ENCODE measurements at places on chromosomes 5 and 9.

- DNase-seq: no peak
These were observed 7.0 kb downstream of the DENND1A start for GRCh38 chr9:123922911-123923310.

DNA sequence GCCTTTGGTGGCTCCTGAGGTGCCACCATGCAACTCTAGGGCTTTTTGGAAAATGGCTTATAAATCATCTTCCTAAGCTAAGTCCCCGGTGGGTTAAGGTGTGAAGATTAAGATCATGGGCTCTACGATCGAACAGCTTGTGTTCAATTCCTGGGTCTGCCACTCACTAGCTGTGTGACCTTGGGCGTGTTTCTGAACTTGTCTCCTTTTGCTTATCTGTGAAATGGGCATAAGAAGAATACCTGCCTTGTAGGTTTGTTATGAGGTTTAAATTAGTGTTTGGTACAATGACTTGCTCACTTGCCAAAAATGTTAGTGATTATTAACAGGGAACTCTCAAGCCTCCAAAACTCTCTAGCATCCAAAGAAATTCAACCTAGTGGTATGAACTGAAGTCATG lies 119.2 kb upstream of the PITX1 start:
- no peak for DNase-seq

- DNase-seq: no peak
These were observed 175.2 kb upstream of the NREP start for GRCh38 chr5:111932199-111932598.

- DNase-seq: no peak
These were observed 77.6 kb downstream of the SMIM15 start for GRCh38 chr5:61084658-61085057.

DNA sequence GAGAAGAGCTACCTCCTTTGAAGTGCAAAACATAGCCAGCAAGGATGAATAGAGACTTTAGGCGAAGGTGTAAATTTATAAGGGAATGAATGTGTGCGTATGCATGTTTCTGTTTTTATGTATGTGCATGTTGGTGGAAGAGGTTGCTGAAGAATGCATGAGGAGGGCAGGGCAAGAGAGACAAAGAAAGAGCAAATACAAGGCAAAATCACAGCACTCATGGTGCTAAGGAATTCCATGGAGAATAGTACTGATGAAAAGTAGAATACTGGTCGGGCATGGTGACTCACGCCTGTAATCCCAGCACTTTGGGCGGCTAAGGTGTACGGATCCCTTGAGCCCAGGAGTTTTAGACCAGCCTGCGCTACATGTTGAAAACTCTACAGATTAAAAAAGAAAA lies 762.1 kb upstream of the PTPRD start:
- DNase-seq: no peak

- DNase-seq: no peak
These were observed 141.8 kb downstream of the C9orf50 start for GRCh38 chr9:129478961-129479630.

GRCh38 chr9:136839229-136840139 lies 2.8 kb upstream of the AJM1 start:
- no peak for DNase-seq

DNA sequence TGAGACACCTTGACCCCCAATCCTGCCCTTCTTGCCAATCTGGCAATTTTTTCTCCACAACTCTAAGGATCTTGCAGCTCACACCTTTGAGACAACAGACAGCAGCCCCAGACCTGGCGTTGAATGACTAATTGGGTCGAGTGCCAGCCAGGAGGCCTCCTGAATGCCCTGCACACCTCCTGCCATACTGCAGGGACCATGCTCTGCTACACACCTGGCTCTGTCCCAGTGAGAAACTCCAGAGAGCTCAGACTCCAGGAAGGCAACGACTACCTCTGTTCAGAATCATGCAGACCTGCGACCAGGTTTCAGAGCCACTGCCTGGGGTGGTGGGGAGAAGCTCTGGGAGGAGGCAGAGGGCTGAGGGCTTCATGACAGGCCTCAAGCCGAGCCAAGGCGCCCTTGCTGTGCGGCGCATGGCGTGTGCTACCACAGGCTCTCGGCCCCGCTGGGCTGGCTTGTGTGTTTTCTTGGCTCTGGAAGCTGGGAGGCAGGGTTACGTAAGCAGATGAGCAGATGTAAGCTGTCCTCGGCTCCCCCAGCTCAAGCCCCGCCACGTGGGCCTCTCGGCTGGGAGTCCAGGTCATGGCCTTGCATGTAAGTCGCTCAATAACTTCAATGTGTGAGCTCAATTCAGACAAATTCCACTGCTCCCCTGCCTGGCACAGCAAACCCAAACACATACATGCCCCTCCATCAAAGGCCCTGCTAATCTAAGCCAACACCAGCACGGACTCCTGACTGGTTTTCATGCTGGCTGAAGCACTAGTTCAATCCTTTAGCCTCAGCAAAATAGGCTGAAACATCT lies 27.5 kb downstream of the B4GALT1 start:
- peak; percentile 32 for DNase-seq

- DNase-seq: peak; percentile 61
These were observed 24.9 kb downstream of the MELK start for GRCh38 chr9:36597412-36598178.

DNA sequence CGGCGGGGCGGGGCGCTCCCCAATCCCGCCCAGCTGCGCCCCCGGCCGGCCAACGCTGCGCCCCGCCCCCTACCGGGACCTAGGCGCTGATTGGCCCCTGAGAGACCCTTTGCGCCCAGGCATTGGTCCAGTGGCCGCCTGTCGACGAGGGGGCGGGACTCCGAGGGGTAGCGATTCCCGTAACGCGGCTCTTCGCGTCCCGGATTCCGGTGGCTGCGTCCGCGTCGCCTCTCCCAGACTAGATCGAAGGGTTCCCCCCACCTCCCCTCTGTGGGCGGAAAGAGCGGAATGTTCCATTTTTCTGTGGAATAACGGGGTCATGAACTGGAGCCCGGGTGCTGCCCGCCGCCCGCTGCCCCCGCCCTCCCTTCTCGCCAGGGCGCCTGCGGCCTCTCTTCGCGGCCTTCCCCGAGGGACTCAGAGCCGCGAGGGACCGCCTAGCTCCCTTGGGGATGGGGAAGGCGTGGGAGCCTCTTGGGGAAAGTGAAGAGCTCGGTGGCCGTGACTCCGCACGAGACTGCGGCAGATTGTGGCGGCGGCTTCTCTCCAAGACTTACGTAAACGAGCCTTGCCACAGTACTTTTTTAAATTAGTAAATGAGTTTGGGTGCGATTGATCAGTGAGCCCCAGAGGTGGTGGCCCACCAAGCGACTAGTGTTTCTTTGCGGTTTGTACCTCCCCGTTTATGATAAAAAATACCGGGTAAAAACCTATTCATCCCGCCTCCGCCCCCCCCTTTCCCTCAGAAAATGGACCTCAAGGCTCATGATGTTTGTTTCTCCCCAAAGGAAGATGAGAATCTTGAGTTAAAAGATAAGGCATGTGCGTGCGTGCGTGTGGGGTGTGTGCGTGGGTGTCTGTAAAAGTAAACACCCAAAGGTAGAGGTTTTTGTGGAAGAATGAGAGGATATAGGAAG lies 493 bp upstream of the IL6ST start:
- DNase-seq: peak; percentile 91

DNA sequence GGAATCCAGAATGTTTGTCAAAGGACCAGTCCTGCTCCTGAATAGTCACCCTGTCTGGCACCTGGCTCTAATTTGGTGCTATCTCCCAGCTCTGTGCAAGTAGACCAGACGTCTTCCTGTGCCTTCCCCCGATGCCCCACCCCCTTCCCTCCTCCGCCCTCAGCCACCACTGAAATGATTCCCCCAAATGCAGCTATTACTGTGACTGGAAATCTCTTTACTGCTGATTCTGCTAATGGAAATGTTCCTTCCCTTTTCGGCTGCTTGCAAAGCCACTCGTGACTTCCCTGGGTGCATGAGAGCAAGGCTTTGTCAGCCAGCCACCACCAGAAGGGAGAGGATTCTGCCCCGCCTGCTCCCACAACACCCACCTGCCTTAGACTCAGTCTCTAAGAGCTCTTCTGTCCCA lies 11.4 kb downstream of the ASTN2 start:
- no peak for DNase-seq

GRCh38 chr5:140996060-140996459 lies 29.8 kb downstream of the PCDHAC2 start:
- no peak for DNase-seq

- DNase-seq: no peak
These were observed 314.7 kb downstream of the TLE1 start for GRCh38 chr9:81374459-81375186.

- DNase-seq: no peak
These were observed 4.8 kb downstream of the CWC27 start for GRCh38 chr5:64773533-64773932.

- DNase-seq: no peak
These were observed 92.8 kb upstream of the CAST start for GRCh38 chr5:96569332-96569731.

GRCh38 chr9:38026840-38027527 lies 42.0 kb downstream of the SHB start:
- DNase-seq: no peak

DNA sequence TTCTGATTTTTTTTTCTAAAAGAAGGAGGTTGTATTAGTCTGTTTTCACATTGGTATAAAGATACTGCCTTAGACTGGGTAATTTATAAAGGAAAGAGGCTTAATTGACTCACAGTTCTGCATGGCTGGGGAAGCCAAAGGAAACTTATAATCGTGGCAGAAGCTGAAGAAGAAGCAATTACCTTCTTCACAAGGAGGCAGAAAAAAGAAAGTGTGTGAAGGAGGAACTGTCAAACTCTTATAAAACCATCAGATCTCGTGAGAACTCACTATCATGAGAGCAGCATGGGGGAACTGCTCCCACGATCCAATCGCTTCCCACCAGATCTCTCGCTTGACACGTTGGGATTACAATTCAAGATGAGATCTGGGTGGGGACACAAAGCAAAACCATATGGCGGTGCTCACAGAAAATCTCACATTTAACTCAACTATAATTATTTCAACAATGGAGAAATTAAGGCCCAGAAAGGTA lies 27.1 kb downstream of the DPYSL3 start:
- DNase-seq: no peak

DNA sequence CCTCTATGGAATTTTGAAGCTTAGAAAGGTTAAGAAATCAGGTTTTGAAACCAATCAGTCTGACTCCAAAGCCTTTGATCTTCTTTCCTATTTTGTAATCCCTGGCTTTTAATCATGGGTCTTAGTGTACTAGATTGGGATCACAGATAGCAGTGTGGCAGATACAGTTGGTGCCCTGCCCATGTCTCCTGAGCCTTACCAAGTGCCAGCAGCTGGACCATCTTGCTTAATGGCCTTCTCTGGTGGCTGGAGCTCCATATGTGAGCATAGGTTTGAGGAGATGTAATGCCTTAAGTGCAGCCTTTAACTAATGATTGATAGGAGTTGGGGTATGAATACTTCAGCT lies 16.7 kb upstream of the RIC1 start:
- no peak for DNase-seq

- DNase-seq: no peak
These were observed 220.3 kb downstream of the NR3C1 start for GRCh38 chr5:143182901-143183820.

DNA sequence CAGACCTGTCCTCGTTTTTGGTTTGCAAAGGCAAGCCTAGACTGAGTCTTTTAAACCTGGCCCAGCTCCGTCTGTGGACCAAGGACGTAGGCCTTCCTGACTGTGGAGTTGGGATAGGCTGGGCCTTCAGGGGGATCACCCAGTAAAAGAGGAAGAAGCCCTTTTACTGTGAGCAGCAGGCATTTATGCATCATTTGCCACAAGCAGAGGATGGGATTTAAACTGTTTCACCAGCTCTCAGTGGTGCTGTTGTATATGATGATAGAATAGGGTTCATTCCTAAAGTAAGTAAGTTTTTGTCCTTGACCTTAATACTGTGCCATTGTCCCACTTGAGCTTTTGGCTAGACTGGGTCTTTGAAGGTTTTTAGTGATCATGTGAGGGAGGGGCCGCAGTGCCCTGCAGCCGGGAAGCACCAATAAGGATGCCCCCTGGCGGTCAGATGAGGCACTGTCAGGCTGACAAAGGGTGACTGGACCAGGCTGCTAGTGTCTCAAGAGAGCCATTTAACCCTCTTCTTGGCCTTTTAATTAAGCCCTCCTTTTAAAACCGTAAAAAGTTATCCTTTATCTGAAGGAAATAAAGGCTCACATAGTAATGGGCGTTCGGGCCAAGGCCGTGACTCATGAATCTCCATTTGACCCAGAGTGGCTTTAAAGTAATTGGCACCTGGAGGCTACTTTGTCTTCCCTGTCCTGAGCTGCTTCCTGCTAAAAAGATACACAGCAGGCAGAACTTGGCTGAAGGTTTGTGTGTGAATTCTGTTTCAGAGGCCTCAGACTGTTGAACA lies 74.0 kb downstream of the UBAP1 start:
- peak; percentile 78 for DNase-seq

DNA sequence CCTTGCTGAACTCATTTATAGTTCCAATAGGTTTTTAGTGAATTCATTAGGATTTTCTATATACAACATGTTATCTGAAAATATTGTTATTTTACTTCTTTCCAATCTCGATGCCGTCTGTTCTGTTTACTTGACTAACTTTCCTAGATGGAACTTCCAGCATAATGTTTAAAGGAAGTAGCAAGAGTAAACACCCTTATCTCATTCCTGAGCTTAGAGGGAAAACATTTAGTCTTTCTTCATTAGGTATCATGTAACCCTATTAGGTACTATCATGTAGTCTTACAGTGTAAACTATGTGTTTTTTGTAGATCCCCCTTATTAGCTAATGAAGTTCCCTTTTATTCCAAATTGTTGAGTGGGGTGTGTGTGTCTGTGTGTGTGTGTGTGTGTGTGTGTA lies 22.5 kb upstream of the OR2K2 start:
- no peak for DNase-seq

DNA sequence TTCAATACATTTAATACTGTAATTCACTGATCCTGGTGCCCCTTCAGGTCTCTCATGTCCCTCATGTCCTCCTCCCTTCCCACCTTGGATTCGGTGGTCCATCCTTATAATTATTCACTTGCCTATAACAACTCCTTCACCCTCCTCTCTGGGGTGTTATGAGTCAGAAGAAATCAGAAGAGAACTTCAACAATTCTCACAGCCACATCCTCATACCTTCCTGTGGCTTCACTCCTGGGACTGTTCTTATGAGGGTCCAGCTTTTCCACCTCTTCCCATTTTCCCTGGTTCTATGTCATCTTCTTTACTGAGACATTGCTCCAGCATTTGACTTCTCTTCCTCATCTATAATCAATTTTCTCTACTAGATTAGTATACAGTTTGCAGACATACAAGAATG lies 406.1 kb downstream of the NR2F1-AS1 start:
- no peak for DNase-seq

DNA sequence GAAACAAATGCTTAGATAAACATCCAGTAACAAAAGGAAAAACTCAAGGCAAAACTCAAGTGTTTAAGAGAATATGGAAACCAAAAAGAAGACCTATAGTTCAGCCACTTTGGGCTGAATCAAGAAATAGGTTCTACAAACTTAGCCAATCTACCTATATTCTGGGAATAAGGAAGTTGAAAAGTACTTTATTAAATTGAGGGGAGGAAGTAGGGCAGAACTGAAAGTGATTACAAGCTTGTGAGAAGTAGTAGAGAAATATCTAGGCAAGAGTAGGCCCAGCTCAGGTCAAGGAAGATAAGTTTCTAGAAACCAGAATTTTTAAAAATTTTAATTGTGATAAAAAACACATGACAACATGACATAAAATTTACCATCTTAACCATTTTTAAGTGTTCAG lies 384.8 kb upstream of the PCSK5 start:
- DNase-seq: no peak

- no peak for DNase-seq
These were observed 3.0 kb downstream of the NKX2-5 start for GRCh38 chr5:173231996-173232498.

- DNase-seq: no peak
These were observed 33.8 kb upstream of the LECT2 start for GRCh38 chr5:135988546-135988945.

- no peak for DNase-seq
These were observed 33.4 kb downstream of the SLCO4C1 start for GRCh38 chr5:102262688-102263087.
